ENCODE measurements at places on chromosomes 13 and 19.

GRCh38 chr13:46265292-46265691 lies 53.6 kb downstream of the LRRC63 start:
- no peak for DNase-seq

GRCh38 chr13:29547153-29547552 lies 48.3 kb downstream of the SLC7A1 start:
- DNase-seq, result no peak

- DNase-seq, result no peak
Measured at GRCh38 chr19:54253331-54254194, 3.5 kb downstream of the LILRB5 start.

GRCh38 chr19:9877780-9878510 lies 42.8 kb downstream of the PIN1 start:
- no peak for DNase-seq

DNA sequence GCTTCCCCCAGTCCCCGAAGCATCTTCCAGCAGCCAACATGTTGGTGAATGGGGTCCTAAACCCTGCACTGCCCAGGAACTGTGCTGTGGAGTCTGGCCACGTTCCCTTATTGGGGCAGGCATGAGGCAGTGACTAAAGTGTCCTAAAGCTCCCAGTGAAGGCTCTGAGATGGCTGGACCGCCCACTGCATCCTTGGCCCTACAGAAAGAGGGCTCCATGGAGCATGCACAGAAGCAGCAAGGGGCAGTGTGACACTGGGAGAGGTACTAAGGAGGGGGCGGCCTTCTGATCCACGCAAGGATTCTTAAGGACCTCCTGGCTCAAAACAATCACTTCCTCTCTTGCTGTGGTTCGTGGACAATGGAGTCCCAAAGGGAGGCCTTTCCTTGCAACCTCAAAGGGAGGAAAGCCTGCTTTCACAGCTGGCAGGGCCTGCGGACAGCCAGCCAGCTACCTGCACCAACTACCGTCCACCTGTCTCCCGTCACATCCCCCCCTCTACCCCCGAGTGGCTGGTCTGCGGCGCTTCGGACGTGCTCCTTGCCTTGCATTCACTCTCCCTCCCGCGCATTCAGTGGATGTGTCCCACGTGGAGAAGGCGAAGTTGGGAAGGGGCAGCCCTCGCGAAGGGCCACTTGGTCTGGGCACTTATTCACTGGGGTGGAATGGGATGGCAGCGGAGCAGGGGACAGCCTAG lies 63.9 kb upstream of the STARD13 start:
- no peak for DNase-seq

GRCh38 chr19:475360-475759 lies 14.5 kb upstream of the SHC2 start:
- no peak for DNase-seq

DNA sequence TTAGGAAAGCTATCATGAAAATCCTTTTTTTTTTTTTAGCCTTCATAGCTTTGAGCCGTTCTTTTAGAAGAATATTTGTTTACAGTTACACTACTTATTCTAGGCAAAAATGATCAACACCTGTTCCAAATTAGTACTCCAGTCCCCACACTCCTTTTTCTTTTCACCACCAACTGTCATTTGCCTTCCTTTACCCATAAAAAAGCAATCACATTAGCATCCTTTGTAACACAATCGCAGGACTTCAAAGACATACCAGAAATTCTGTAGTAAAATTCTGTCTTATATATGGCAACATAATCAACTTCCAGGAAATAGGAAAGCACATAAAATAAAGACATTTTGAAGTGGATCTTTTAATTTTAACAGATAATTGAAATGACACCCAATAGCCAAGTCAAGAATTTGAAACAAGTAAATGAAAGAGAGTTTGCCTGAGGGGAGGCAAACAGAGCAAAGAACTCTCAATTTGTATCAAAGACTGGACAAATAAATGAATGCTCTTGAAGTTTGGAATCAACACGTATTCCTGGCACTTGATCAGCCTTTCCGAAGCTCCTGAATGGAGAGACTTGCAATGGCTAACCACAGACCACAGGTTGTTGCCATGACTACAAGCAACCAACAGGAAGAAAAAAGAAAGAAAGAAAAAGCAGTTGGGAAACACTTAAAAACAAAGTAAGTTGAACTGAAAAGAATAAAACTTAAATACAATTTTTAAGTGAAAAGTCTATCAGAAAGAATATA lies 206.8 kb downstream of the PCDH9 start:
- no peak for DNase-seq

DNA sequence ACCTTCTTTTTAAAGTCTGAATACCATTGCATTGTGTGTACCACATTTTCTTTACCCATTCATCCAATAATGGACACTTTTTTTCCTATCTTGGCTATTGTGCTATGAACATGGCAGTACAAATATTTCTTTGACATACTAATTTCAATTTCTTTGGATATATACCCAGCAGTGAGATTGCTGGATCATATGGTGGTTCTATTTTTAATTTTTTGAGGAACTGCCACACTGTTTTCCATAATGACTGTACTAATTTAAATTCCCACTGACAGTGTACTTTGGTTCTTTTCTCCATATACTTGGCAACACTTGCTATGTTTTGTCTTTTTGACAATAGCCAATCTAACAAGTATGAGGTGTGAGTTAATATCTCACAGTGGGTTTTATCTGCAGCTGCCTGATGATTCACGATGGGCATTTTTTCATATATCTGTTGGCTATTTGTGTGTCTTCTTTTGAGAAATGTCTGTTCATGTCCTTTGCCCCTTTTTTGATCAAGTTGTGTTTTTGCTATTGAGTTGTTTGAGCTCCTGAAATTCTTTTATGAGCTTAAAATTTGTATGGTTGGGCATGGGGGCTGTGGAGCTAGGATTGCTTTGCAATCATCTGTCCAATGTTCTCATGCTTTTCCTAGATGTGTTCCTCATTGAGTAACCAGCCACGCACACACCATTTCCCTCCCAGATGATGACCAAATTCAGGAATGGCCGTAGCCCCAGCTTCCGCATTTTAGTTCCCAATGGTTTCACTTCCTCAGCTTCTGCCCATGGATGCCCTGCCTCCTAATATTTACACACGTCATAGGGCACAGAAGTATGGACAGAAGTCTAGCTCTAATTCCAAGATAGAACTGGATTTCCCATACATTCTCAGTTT lies 380.0 kb upstream of the SGCG start:
- DNase-seq, result no peak

DNA sequence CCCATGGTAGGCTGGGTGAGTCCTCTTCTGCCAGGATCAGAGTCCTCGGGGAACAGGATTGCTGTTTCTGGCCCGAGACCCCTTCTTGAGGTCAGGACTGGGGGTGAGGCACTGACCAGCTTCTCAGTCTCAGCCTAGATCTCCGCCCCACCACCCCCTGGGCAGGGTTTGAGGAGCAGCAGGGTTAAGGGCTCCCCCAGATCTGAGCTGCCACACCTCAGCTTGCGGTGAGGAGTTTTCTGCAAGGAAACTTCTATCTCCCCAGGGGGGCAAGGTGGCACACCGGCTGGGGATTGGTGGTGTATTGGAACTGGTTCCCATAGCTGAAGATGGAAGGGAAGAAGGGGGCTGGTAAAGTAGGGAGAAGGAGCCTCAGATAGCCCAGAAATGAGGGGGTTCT lies 19.5 kb downstream of the CHST8 start:
- no peak for DNase-seq

GRCh38 chr13:112231451-112232083 lies 144.6 kb upstream of the SPACA7 start:
- DNase-seq, result no peak

GRCh38 chr13:97091196-97091595 lies 96.9 kb upstream of the OXGR1 start:
- no peak for DNase-seq

DNA sequence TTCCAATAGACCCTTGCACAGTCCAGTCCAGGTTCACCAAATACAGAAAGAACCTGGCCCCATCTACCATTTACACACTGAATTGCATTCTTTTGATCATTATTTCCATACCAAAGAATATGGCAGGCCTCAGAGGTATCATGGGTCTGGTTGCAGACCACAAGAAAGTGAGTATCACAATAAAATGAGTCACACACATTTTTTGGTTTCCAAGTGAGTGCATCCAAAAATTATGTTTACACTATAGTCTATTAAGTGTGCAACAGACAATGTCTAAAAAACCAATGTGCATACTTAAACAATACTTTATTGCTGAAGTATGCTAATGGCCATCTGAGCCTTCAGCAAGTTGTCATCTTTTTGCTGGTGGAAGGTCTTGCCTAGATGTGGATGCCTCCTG lies 105.3 kb downstream of the SPACA7 start:
- no peak for DNase-seq

- DNase-seq, result no peak
Measured at GRCh38 chr13:95642028-95642621, 2.4 kb downstream of the DZIP1 start.

- no peak for DNase-seq
Measured at GRCh38 chr13:73168953-73169401, 110.2 kb downstream of the KLF5 start.

DNA sequence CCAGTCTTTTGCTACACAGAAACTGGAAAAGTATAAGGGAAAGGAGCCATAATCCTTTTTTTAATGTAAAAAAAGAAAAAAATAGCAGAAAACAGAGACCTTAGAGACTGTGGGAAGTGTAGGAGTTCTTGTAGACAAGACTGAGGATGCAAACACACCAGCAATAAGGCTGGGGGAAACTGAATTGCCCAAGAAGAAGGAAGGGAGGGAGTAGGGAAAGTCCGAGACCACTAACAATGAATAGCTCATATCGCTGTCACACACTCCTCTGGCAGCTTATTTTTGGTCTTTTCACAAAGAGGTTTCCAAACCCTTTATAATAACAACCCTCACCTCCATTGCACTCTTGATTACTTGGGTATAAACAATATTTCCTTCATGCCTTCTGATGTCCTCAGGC lies 952.0 kb downstream of the SLITRK5 start:
- no peak for DNase-seq

DNA sequence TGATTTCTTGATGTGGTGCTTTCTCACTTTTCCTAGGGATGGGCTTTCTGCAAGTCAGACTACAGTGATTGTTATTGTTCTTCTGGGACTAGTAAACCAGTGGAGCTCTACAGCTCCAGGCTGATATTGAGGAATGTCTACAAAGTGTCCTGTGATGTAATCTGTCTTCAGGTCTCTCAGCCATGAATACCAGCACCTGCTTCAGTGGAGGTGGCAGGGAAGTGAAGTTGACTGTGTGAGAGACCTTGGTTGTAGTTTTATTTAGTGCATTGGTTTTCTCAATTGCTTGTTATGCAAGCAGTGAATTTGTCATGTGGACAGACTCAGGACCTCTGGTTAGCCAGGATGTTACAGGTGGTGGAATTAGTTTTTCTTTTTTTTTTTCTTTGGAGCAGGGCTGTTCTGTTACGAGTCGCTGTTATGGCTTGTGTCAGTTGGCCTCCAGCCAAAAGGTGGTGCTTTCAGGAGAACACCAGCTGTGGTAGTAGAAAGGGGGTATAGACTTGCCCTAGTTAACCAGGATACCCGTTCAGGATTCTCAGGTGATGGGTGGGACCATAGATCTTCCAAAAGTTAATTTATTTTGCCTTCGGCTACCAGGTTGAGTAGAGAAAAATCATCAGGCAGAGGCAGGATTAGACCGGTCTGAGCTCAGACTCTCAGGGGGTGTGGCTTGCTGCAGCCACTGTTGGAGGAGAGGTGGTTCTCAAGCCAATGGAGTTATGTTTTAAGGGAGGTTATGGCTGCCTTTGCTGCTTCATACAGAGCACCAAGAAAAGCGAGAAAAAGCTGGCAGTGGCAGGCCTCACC lies 11.9 kb upstream of the ZNF675 start:
- DNase-seq, result no peak

DNA sequence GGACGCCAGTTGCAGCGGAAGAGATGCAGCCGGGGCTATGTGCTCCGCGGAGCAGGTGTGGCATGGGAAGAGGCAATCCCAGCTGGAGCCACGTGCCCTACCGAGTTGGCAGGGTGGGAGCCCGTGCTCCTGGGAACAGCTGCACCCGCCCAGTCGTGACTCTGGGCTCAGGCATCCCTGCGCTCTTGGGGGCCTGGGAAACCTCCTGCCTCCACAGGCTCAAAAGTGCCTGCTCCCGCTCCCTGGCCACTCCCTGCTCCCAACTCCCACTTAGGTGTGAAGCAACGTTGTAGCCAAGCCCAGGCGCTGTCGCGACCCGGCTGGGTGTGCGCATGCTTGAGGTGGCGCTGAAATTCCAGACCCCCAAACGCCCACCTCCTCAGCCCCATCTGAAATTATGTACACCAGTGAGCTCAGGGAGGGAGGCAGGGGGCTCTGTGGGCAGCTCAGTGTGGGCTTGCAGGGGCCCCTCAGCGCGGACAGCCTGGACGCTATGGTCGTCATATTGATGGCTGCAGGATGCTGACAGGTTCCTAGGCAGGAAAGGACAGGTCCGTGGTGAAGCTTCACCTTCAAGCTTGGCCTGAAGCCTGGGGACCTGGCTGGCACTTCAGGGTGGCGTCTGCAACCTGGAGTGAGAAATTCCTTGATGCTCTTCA lies 429.9 kb downstream of the SLITRK1 start:
- DNase-seq, result no peak

GRCh38 chr19:38812841-38813320 lies at the start of gene LGALS4:
Gene LGALS4 (minus strand): TSS chr19:38812945. CDS start chr19:38812886, 59 bp downstream.
- no peak for DNase-seq

DNA sequence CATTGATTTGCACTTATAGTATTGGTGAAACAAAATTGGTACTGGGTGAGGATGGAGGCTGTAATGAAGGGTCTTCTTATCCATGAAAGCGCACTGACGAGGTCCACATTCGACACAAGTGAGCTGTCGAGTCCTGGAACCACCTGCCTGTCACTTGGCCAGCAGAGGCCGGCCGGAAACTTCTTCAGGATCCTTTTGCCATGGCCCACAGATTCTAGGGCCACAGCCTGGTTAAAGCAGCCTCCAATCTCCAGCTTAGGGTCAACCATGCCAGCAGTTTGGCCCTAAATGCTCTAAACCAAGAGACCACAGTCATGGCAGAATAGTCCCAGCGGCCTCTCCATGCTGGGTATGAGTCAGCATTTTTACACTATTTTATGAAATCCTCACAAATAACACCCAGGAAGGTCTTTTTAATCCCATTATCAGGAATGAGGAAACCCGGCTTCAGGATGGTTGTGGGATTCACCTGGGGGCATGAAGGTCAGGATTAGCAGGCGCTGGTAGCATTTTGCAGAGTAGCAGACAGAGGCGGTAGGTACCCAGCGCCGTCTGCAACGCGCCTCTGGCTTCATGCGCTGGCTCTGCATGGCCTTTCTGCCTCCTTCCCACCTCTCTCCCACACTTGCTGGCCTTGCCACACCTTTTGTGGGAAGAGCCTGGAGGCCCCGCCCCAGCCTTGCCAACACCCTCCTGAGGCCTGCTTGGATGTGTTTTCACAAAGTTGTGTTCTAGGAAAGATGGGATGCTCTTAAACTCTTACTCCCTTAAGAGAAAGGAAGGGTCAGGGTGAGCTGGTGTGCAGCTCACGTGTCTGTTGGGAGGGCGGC lies 15.2 kb downstream of the GAS6 start:
- DNase-seq, result no peak
